ENCODE measurements at places on chromosomes 3 and 15.

GRCh38 chr3:78919021-78919755 is 848.6 kb downstream of the ROBO1 start:
- DNase-seq, result no peak

DNA sequence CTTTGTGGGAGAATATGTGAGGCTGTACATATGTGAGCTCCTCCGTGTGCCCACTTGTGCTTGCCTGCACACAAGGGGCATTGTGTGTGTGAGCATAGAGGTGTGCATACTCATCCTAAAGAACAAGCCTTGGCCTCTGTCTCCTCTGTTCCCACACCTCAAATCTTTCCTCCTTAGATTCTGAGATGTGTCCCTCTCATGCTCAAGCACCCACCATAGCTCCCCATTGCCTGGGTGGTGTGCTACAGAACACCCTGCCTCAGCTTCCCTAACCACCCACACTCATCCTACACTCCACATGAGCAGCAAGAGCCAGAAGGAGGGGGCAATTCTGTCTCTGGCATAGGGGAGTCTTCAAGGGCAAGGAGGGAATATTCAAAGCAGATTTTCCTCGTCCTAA is 27.7 kb downstream of the LINGO1 start:
- DNase-seq, result no peak

GRCh38 chr3:58116161-58116955 is 94.4 kb downstream of the DNASE1L3 start:
- no peak for DNase-seq

GRCh38 chr15:34239151-34239808 is 14.5 kb downstream of the EMC4 start:
- DNase-seq, result no peak

DNA sequence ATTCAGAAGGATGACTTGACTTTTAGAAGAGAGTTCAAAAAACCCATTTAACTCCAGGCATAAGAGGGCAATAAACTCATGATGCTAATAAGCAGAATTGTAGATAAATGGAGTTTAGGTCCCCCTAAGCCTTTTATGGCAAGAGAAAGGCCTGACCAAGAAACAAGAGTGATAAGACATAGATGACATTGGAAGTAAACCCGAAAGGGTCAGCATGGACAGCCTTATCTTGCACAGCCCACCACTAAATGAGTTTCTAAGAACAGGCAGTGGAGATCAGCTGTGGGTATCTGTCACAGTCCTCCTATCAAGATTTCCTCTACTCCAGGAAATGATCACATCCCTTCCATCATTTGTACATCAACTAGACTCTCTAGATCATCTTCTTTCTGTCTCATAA is 457.9 kb upstream of the ADAMTS9 start:
- no peak for DNase-seq

DNA sequence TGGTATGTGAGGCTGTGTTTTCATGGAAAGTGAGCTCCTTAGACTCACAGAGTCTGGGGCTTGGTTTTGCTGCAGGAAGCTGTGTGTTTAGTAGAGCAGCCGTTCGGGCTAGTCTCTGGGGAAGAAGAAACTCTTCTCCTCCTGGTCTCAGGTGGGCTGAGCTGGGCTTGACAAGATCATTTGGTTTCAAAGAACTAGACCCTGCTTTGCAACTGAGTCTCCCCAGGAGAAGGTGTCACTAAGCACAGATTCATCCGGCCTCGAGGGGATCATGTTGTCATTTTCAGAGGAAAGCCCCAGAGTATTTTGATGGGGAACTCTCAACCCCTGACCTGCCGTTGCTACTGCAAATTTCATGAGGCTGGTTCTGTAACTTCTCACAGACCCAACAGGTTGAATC is 188.5 kb downstream of the FAM43A start:
- no peak for DNase-seq

GRCh38 chr3:39254806-39255449 is 24.9 kb downstream of the CX3CR1 start:
- no peak for DNase-seq
